ENCODE measurements at places on chromosomes 11 and 22.

DNA sequence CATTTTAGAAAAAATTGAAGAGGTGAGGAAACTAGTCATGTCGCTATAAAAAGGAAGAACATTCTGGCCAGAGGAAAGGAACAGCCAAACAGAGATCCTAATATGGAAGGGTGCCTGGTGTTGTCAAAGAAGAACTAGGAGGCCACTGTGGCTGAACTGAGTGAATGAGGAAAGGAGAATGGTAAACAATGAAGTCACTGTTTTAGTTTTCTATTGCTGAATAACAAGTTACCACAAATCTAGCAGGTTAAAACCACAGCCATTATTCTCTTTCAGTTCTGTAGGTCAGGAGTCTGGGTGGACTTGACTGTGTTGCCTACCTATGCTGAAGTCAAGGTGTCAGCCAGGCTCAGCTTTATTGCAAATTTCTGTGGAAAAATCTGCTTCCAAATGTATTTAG, 549.3 kb upstream of the CCDC90B start:
- no peak for DNase-seq

GRCh38 chr11:2929950-2930703, 907 bp upstream of the PHLDA2 start:
- no peak for DNase-seq

GRCh38 chr11:119166368-119167076, 2.0 kb upstream of the NLRX1 start:
- DNase-seq: no peak

DNA sequence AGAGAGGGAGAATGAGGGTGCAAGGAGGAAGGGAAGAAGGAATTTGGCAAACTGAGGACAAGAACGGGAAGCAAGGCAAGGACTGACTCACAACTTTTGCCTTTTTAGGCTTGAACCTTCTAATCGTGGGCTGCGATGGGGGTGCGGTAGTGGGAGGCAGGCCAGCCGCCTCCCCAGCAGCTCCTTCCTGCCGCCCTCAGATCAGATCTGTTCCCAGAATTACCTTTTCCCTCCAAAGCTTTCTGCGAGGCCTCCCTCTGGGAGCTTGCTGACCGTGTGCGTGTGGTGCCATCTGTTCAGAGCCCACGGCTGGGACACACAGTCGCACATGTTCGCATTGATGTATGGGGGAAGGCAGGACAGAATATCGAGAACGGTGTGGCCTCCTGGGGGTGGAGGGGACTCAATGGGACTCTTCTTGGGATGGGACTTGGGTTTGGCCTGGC, 86.9 kb upstream of the PARVA start:
- no peak for DNase-seq

GRCh38 chr11:43738600-43739409, 58.3 kb downstream of the HSD17B12 start:
- no peak for DNase-seq

DNA sequence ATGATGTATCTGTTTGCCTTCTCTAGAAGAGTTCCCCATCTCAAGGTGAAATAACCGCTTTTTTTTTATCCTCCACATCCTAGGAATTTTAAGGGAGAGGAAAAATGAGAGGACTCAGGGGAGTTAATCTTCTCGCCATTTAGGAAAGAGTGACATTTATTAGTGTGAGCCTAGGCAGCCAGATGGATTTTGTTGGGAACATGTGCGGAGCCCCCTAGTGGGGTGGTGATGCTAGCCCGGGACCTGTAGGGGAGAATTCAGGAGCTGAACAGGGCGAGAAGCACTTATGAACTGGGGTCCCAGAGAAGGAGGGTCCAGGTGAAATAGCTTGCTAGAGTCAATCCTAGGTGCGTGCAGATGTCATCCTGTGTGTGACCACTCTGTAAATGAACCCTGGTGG, 10.7 kb downstream of the IL17RA start:
- no peak for DNase-seq

- DNase-seq: no peak
Observed at GRCh38 chr22:47678636-47679287, 916.3 kb downstream of the TBC1D22A start.
